ENCODE measurements at places on chromosomes 1 and 21.
A peak's percentile ranks its signal among the peaks of the same experiment; 100 is the strongest.

GRCh38 chr21:15122241-15122640 is 57.4 kb upstream of the NRIP1 start:
- DNase-seq = peak; percentile 77

- DNase-seq = no peak
Observed at GRCh38 chr1:106055855-106056254, 1000.6 kb upstream of the PRMT6 start.

DNA sequence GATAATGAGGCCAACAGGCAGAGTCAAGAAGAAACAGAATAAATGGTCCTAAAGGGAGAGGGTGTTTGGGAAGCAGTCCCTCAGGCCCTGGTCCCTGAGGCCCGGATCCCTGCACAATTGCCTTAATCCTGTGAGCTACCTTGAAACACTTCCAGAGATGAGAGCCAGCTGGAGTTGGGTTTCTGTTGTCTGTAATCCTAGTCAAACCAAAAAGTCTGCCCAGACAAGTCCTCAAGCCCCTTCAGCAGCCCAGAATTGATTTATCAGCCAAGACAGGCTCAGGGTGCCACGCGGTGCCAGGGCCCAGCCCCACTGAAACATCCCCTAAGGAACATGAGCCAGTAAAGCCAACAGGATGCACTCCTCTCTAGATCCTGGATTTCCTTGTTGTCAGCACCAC is 16.4 kb upstream of the CLSTN1 start:
- no peak for DNase-seq

GRCh38 chr1:226604560-226605317 is 56.2 kb downstream of the STUM start:
- DNase-seq = no peak
